ENCODE measurements at places on chromosomes 6 and 20.

DNA sequence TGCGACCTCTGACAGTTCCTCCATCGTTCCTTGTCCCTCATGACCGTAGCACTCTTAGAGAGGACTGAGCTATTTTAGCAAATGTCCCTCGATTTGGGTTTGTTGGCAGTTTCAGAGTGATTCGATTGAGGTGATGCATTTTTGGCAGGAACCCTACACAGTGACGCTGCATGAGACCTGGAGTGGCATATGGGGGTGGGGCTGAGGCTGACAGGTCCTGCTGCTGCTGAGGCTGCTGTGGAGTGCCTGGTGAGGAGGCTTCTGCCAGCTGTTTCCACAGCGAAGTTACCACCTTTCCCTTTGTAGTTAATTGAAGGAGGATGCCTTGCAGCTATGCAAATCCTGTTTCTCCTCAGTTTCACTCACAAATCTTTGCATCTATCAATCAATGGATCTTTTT, 19.8 kb downstream of the PXDC1 start:
- no peak for DNase-seq

GRCh38 chr6:20755631-20756030, 221.4 kb downstream of the CDKAL1 start:
- DNase-seq = no peak

DNA sequence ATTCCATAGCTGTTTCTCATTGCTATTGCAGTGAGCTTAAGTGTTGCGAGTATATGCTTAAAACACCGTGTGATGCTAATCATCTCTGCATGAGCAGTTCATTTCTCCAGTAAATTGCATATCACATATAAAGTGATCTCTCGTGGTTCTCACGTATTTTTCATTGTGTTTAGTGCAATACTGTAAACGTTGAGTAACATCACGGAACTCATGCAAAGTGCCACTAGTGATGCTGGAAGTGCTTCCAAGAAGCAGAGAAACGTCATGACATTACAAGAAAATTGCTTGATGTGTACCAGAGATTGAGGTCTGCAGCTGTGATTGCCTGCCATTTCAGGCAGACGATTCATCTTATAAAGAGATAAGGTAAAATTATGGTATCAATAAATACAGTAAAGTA, 830.4 kb downstream of the GRIK2 start:
- no peak for DNase-seq

DNA sequence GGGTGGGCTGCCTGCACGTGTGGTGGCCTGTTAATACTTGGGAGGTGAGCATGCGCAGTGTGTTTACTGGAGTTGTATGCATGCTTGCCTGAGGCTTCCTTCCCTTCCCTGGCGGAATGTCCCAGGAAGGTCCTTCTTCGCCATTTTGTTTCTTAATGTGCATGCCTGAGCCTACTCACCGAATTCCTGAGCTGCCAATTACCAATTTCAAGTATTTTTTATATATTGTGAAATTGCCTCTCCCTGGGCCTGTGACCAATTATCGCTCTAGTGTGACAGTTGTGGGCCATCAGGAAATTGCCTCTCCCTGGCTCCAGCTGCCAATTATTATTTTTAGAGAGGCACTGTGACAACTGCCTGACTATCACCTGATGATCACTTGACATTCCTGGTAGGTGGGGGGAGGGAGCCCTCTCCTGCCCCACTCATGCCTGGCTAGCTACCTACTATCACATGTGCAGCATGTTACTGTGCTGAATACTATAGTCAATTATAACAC, 70.0 kb downstream of the FAM50B start:
- no peak for DNase-seq

DNA sequence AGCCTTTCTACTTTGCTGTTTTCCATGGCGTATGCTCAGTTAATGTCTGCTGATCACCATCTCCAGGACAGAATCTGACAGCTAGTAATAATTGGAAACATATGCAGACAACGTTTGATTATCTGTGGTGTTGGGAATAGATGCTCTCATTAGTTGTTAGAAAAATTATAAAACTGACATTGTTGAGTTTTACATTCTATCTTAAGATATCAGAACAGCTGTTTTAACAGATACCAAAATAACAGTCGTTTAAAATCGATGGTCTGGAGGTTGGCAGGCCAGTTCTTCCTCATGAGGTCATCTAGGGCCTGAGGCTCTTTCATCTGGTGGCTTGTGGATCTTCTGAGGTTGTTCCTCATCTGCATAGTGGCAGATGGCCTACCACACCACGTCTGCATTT, 137.6 kb downstream of the AIG1 start:
- no peak for DNase-seq

- no peak for DNase-seq
These were observed 5.8 kb downstream of the CITED2 start for GRCh38 chr6:139368661-139369060.

- DNase-seq = no peak
These were observed 92.5 kb downstream of the TCP11 start for GRCh38 chr6:35048631-35049083.

DNA sequence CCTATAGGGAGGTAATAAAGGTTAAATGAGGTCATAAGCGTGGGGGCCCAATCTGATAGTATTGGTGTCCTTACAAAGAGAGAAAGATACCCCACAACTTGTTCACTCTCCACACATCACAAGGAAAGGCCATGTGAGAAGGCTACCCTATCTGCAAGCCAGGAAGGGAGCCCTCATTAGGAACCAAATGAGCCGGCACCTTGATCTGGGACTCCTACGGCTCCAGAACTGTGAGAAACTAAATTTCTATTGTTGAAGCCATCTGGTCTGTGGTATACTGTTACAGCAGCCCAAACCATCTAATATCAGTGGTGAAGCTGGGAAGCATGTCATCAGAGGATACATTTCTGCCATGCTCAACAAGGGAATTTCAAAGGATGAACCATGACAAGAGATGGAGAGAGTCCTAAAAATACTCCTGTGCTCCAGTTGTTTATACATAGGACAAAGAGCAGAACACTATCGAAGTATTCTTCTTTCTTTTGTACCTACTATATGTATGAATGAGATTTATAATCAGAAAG, 10.4 kb downstream of the COX7A2 start:
- no peak for DNase-seq

DNA sequence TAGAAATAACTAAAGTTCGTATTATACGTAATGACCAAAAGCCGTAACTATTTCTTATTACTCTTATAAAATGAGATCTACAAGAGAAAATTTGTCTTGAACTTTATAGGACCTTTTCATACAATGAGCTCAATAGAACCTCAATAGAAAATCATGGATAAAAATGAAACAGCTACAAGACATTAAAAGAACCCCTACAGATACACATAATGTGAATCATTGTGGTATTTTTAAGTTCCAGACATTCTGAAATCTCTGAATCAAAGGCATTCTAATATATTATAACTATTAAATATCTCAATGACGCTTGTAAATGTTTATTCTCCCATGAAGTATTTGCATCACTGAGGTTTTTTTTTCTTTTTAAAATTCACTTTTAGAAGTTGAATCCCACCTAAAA, 22.2 kb upstream of the POU3F2 start:
- DNase-seq = no peak
